ENCODE measurements at places on chromosomes 11 and 22. TPM values are rescaled to one million over a fixed set of nuclear protein-coding genes. Genes with fewer than 3 reads are reported as not detected.

DNA sequence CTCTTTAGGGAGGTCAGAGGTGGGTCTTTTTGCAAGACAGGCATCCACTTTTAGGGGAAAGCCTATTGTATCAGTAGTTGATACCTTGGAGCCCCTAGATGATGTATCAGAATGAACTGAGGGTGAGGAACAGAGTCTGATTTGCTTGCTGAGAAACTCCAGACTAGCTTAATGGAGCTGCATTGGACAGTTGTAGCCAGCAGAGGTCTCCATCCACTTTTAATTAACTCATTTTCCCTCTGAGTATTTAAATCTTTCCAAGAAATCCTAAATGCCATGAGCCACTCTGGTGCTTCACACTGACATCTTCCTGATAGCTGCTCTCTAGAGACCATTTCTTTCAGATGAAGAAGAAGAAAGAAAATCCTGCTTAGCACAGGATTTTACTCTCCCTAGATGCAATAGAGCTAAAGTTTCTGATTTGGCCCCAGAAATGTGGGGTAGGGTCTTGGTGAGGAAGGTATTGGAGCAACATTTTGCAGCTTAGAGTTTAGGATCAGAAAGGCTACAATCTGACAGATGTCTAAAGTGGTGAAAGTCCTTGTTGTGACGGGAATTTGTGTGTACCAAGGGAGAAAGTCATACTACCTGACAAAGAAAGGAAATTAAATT is 38.0 kb downstream of the EXT2 start:
- no peak for DNase-seq

GRCh38 chr11:134474070-134474860 is 62.2 kb upstream of the B3GAT1 start:
- no peak for DNase-seq

DNA sequence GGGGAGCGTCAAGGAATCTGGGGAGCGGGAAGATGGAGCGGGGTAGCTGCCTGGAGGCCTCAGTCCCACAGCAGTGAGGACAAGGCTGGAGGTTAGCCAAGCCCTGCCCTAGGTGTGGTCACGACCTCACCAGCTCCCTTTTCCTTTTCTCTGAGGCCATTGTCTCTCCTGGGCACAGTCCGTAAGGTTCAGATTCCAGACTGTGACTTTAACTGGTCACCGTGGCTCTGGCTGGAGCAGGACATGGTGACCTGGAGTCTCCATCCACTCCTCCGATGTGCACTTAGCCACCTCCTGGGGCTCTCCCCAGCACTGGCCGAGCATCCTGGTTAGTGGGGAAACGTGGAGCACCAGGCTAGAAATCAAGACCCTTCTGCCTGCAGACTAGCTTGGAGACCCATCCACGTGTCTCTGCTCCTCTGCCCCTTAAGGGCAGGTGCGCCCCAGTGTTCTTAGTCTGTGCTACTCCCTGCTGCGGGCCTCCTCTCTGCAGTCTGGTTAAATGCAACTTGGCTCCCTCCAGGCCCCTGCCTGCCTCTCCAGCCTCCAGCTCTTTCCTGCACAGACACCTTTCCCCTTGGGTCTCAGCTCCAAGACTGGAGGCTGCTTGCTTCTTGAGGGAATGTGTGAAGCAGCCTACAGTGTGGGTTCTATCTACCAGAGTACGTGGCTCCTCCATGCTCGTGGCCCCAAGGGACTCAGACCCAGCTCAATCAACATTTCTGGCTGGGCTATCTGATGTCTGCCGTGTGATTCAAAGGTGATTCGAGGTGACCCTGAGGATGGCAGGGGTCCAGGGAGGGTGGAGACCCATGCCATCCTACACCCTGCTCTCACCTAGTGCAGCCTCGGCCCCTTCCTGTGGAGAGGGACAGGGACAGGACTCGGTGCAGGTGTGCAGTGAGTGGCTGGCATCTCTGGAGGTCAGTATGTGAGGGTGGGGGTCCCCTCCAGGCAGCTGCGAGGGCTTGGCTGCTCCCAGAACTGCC is 5.2 kb downstream of the SLC25A1 start:
- DNase-seq: no peak

DNA sequence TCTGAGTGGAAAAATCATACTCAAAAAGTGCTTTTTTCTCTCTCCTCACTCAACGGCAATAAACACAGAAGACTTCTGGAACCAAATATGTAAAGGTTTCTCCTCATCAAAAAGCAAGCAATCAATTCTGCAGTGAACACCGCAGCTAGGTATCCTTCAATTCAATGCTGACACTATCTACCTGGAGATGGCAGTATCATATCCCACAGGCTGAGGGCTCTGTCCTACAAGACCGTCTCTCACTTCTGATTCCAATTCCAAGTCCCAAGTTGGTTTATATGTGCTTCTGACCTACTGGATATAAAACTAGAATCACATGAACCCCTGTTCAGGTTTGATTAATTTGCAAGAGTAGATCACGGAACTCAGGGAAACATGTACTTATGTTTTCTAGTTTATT is 59.7 kb upstream of the LUZP2 start:
- DNase-seq: no peak

DNA sequence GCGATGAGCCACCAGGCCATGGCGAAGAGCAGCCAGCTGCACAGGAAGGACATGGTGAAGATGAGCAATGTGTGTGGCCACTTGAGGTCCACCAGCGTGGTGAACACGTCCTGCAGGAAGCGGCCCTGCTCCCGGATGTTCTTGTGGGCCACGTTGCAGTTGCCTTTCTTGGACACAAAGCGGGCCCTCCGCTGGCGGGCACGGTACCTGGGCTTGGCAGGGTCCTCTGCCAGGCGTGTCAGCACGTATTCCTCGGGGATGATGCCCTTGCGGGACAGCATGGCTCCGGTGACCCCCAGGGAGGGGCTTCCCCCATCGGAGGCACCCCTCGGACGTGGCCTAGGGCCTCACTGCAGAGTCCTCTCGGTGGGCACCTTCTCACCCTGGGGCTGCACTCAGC is 648 bp downstream of the KCNJ11 start:
- DNase-seq: no peak

DNA sequence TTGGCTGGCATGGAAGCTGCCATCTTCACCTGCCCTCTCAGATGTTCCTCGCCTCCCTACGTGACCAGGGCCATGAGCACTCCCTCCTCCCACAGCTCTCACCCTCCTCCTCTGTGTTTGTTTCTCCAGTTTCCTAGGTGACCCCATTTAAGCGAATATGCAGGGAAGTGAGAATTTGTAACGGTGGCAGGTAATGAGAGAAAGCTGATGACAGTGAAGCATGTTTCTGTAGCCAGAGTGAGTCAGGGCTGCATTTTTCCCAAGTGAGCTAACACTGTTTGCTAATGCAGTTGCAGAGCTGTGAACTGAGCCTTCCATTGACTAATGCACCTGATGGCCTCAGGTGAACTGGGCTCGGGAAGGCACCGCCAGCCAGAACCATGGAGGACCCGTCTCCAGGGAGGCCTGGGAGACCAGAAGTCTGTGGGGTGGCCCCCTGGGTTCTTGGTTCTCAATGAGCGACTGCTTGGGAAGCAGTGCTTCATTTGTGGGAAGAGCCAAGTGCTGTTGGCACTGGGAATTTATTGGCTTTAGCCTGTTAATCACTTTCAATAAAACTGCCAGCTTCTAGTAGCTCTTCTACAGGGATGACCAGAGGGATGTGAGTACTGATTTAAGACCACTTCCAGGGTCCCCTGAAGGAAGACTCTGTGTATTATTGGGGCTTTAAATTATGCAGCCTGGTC is 64.5 kb downstream of the BARX2 start:
- DNase-seq: no peak

- DNase-seq: no peak
Observed at GRCh38 chr11:125481531-125481930, 14.5 kb downstream of the FEZ1 start.

Gene IL17RA
- 17.3 TPM for total RNA-seq

- DNase-seq: no peak
Observed at GRCh38 chr11:119624629-119625028, 104.4 kb downstream of the NECTIN1 start.

GRCh38 chr11:96741068-96741467 is 351.3 kb downstream of the JRKL start:
- no peak for DNase-seq

DNA sequence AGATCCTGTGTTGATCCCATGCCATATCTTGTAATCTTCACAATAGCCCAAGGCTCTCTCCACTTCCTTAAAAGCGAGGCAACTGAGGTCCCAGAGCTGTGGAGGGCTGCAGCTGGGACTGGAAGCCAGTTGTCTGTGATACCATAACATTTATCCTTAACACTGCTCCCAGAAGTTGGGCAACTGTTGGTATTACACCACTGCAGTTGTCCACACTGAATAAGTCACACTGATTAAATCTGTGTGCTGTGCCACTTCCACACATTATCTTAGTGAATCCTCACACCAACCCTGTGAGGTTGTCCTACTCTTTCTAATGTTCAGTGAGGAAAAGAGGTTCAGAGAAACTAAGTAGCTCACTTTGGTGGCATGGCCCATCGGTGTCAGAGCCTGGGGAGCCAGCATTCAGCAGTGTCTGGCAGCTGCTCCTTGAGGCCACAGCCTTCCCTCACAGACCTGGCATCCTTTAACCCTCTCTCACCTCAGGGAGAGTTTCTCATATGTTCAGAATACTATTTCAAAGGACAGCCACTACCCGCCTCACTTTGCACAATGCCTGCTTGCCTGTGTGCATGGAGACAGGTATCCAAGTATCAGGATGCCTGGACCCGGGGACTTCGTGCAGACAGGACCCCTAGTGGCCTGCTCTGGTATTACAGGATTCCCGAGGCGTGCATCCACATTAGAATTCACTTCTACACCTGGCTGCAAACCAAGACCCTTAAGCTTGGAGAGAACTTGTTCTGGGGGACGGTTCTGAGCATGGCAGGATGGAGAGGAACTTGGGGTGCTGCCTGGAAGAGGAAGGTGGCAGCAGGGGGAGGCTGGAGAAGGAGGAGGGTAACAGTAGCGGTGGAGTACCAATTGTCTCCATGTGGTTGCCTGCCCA is 221.9 kb upstream of the TBCEL start:
- DNase-seq: peak; percentile 32

DNA sequence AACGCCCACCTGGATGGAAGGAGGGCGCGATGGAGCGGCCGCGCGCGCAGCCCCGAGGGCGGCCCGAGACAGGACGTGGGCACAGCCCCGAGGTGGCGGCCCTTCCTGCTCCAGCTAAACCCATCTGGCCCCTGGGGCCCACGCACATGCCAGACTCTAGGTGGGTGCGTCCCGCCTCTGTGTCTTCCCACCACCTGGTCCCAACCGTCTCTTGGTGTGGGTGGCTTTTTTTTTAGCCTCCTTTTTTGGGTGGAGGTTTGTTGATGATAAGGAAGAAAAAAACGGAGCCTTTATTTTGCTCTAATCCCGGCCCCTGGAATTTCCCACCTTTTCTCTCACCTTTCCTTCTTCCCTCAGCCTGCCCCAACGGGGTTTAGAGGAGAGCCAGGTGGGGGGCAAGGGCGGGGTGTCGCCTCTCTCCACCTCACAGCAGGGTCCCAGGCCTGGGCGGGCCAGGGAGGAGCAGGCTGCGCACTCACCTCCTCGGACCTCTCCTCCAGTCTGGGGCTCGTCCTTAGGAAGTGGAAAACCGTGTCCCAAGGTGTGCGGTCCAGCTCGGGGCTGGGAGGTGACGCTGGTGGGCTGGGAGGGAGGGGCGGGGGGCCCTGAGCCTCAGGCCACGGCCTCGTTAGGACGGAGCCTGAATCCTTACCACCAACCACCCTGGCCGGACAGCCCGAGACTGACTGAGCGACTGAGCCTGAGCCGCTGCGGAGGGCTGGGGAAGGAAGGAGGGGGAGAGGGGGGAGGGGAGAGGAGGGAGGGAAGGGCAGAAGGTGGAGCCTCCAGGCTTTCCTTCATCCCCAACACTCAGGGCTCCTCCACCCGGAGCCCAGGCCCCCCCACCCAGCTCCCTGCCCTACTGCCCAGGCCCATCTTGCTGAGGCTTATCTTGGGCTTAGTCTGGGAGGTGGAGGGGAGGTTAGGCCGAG is at the start of gene SOX10:
Gene SOX10, minus strand, starts transcription at position 696 of the 932 bp plus-strand sequence. CDS start 771 bp downstream, outside the sequence.
- DNase-seq: no peak

DNA sequence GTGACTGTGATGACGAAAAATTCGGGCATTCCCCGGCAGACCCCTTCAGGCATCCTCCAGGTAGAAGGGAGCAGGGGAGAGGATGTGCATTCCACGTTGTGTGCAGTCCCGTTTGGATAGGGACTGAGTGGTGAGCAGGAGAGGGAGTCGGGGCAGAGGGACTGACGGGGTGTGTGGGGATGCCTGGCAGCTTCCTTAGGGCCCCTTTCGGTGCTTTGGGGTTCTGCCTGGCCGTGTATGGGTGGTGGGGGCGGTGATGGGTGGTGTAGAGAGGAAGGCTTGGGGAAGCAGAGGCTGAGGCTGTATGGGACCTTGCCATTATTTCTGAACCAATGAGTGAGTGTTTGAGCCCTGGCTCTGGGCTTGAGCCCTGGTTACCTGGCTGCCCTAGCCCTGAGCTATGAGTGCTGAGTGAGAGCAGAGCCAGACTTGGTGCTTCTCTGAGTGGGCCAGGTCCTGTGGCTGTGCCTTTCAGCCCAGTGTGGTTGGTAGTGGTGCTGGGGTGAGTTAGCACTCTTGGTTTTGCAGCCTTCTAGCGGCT is 914 bp downstream of the INPPL1 start:
- DNase-seq: no peak

DNA sequence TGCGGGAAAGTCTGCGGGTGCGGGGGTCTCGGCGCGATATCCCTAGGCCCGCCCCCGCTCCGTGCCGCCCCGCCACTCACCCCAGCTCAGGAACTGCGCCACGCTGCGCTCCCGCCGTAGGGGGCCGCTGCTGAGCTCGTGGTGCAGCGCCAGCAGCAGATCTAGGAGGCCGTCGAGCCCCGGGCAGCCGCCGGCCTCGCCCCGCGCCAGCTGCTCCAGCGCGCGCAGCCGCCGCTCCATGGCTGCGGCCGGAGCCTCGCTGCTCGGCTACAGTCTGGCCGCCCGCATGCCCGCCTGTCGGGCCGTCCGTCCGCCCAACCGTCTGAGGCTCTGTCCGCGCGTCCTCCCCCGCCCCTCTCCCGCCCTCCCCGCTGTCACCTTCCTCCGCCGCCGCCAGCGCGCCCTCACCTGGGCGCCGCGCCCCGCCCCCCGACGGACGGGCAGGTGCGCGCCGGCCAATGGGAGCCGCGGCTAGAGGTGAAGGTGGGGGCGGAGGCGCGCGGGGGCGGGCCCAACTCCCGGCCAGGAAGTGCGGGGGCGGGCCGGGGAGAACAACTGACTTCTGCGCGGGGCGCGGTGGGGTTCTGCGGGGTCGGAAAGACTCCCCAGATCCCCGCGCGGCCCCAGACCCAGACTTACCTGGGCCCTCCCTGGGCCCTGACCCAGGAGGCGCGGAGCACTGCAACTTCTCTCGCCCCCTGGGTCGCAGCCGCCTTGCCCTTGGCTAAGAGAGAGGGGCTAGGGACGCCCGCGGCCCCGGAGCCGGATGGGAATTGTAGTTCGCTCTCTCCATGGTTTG is at the start of gene CDC42BPG:
Gene CDC42BPG, minus strand, starts transcription at position 324 of the 799 bp plus-strand sequence. Its CDS starts 84 bp downstream, at position 240.
- DNase-seq: peak; percentile 57

DNA sequence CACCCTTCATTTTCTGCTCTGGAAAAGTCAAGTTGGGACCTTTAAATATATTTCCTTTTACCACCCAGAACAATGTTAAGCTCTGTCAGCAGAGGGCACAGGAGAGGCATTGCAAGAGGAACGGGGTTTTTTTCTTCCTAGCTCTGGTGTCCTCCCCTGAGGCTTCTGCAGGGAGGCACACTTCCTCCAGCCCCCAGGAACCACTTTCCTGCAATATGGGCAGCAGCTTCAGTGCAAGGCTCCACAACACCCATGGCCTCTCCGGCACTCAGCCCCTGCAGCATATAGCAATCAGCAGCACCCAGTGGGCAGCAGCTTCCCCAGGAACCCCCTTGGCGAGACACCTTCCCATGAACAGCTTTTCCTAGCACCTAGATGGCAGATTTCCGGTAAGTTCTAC is 101.4 kb downstream of the SYT9 start:
- DNase-seq: peak; percentile 22

GRCh38 chr22:35488513-35488912 is 52.1 kb upstream of the RASD2 start:
- DNase-seq: no peak

- no peak for DNase-seq
Observed at GRCh38 chr22:41459431-41459830, 9.1 kb downstream of the PHF5A start.

Gene ISX
- not detected for total RNA-seq
